ENCODE measurements at places on chromosomes 7 and 10. TPM values are rescaled to one million over a fixed set of nuclear protein-coding genes. Genes with fewer than 3 reads are reported as not detected.

DNA sequence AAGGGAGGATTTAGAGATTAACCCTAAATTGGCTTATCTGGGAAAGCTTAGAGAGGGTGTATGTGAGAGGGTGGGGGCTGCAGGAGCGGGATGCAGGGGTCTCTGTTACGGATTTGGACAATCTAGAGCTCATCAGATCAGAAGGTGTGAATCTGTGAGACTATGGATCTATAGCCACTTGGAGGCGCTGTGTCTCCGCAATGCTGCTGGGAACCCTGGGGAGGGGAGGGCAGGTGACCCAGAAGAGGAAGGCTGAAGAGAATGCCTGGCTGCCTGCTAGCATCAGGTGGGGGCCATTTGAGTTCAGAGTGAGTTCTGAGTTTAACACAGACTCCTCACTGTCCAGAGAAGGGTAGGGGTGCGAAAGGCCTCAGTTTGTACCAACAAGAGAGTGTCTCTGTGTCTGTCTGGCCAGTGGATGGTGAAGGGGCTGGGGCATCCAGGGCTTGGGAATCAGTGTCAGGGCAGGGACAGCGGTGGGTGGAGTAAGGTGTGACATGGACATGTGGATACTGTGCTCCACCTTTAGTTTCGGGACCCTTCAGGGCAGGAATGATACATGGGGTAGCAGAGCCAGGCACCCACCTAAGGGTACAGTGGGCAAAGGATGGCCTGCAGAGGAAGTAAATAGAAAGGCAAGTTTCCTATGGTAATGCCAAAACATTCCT is 187.3 kb upstream of the PRSS58 start:
- no peak overlapping the region for H3K27ac ChIP-seq
- H3K4me1 ChIP-seq, result no peaks in the 10 kb centered on the region
- peak; percentile 29 for DNase-seq
- no peaks in the 10 kb centered on the region for H3K27me3 ChIP-seq
- H3K36me3 ChIP-seq, result no peaks in the 10 kb centered on the region

DNA sequence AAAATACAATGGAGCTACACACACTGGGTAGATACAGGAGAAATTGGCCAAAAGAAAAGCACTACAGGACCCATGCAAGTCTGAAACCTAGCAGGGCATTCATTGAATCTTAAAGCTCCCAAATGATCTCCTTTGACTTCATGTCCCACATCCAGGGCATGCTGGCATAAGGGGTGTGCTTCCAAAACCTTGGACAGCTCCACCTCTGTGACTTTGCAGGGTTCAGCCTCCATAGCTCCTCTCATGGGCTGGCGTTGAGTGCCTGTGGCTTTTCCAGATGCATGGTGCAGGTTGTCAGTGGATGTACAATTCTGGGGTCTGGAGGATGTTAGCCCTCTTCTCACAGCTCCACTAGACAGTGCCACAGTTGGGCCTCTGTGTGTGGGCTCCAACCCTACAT is 626.3 kb upstream of the POT1 start:
- no peak overlapping the region for H3K4me3 ChIP-seq
- no peak for DNase-seq
- H3K36me3 ChIP-seq, result no peaks in the 10 kb centered on the region
- no peaks in the 10 kb centered on the region for H3K4me1 ChIP-seq
- no peaks in the 10 kb centered on the region for H3K27me3 ChIP-seq
- no peak overlapping the region for H3K27ac ChIP-seq

GRCh38 chr7:151736403-151736909 is 140.5 kb downstream of the PRKAG2 start:
- H3K27me3 ChIP-seq, result peaks cover 76% of the 10 kb centered on the region
- H3K4me3 ChIP-seq, result no peak overlapping the region
- no peak for DNase-seq
- no peaks in the 10 kb centered on the region for H3K36me3 ChIP-seq
- no peaks in the 10 kb centered on the region for H3K4me1 ChIP-seq
- H3K27ac ChIP-seq, result no peak overlapping the region

- peaks cover 32% of the 10 kb centered on the region for H3K36me3 ChIP-seq
- H3K27ac ChIP-seq, result peak overlapping the region; percentile 95
- H3K4me1 ChIP-seq, result peaks cover 6% of the 10 kb centered on the region
- no peak for DNase-seq
Observed at GRCh38 chr7:92446869-92447344, 375 bp upstream of the GATAD1 start.

GRCh38 chr7:105279688-105280007 is 109.1 kb downstream of the SRPK2 start:
- no peak overlapping the region for H3K4me3 ChIP-seq
- H3K27ac ChIP-seq, result no peak overlapping the region
- no peaks in the 10 kb centered on the region for H3K36me3 ChIP-seq
- DNase-seq, result no peak

DNA sequence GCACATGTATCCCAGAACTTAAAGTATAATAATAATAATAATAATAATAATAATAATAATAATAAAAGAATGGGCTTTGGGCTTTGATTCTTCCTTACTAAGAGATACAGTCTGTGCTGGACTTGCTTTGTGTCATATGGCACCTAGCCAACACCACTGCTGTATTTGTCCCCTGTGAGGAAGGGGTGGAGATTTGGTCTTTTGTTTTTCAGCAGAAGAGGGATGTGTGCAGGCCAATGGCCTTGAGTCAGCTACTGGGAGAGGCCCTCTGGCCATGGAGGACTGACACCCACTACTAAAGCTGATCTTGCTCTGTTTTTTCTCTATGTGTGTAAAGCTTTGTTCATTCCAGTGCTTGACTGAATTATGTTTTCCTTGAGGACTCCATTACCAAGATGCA is 573.0 kb upstream of the PCDH15 start:
- H3K27me3 ChIP-seq, result no peaks in the 10 kb centered on the region
- H3K36me3 ChIP-seq, result no peaks in the 10 kb centered on the region
- H3K4me1 ChIP-seq, result no peaks in the 10 kb centered on the region
- no peak overlapping the region for H3K4me3 ChIP-seq

Gene RASSF4
- 0.18 TPM for total RNA-seq

Gene STEAP4
- 0.11 TPM for total RNA-seq

GRCh38 chr10:124225029-124225466 is 131.7 kb upstream of the CHST15 start:
- H3K4me3 ChIP-seq, result no peak overlapping the region
- peaks cover 15% of the 10 kb centered on the region for H3K27me3 ChIP-seq
- H3K36me3 ChIP-seq, result no peaks in the 10 kb centered on the region
- no peak for DNase-seq
- no peaks in the 10 kb centered on the region for H3K4me1 ChIP-seq
- H3K27ac ChIP-seq, result no peak overlapping the region

Gene MOGAT3
- total RNA-seq, result not detected

Gene SPDYE2B
- not detected for total RNA-seq

Gene TUBAL3
- 6.3 TPM for total RNA-seq

Gene GDF2
- 0.27 TPM for total RNA-seq

DNA sequence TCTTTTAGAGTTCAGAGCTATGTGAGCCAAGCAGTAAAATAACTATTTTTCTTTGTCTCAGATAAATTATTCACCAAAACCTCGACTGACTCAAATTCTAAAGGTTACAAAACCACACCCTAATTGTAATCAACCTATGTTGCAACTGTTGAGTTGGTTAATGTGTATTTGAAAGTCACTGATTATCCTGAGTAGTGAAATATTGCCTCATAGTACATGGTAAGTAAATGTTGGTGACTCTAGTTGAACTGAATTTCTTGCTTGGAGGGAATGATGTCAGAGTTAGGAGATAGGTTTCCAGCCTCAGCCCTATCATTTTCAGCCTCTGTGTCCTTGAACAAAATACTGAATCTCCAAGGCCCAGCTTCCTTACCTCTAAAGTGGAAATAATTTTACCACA is 3.0 kb upstream of the CYP2C18 start:
- no peak overlapping the region for H3K4me3 ChIP-seq
- no peak overlapping the region for H3K27ac ChIP-seq
- H3K36me3 ChIP-seq, result no peaks in the 10 kb centered on the region
- H3K4me1 ChIP-seq, result no peaks in the 10 kb centered on the region
- no peaks in the 10 kb centered on the region for H3K27me3 ChIP-seq

- no peaks in the 10 kb centered on the region for H3K27me3 ChIP-seq
- H3K4me3 ChIP-seq, result no peak overlapping the region
- peaks cover 36% of the 10 kb centered on the region for H3K36me3 ChIP-seq
- H3K27ac ChIP-seq, result no peak overlapping the region
- H3K4me1 ChIP-seq, result peaks cover 2% of the 10 kb centered on the region
Observed at GRCh38 chr10:124708246-124708779, 35.9 kb downstream of the FAM53B start.

- no peaks in the 10 kb centered on the region for H3K27me3 ChIP-seq
- H3K36me3 ChIP-seq, result no peaks in the 10 kb centered on the region
- H3K4me1 ChIP-seq, result peaks cover 11% of the 10 kb centered on the region
- no peak for DNase-seq
Observed at GRCh38 chr10:46068117-46068516, 22.0 kb upstream of the MSMB start.

GRCh38 chr7:144483189-144483588 is 79.7 kb upstream of the NOBOX start:
- H3K36me3 ChIP-seq, result no peaks in the 10 kb centered on the region
- no peaks in the 10 kb centered on the region for H3K27me3 ChIP-seq

DNA sequence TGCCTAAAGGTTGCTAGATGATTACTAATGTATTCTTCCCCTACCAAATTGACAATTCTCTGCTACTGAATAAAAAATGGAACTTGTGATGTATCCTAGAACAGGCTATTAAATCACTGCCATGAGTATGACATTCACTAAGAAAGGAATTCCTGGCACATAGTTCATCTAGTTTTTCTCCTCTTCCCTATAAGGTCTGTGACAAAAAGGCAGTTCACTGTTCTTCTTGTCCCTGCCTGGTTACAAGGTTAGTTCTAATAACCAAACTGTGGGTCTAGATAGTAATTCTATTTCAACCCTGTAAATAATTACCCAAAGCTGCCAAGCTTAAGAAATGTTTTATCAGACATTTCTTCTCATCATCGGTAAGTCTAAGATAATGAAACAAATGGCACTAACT is 245.6 kb downstream of the BICC1 start:
- no peaks in the 10 kb centered on the region for H3K4me1 ChIP-seq
- H3K4me3 ChIP-seq, result no peak overlapping the region
- no peak for DNase-seq
- no peak overlapping the region for H3K27ac ChIP-seq
- no peaks in the 10 kb centered on the region for H3K27me3 ChIP-seq

Gene RNF32
- 3.9 TPM for total RNA-seq

Gene WIPF3
- 2.6 TPM for total RNA-seq

- no peak overlapping the region for H3K27ac ChIP-seq
- no peak overlapping the region for H3K4me3 ChIP-seq
- H3K36me3 ChIP-seq, result no peaks in the 10 kb centered on the region
- no peaks in the 10 kb centered on the region for H3K4me1 ChIP-seq
- H3K27me3 ChIP-seq, result no peaks in the 10 kb centered on the region
- DNase-seq, result no peak
Observed at GRCh38 chr7:82323806-82324205, 119.8 kb downstream of the CACNA2D1 start.

Gene FAM24B
- 5.9 TPM for total RNA-seq

- no peak overlapping the region for H3K27ac ChIP-seq
- H3K4me1 ChIP-seq, result peaks cover 13% of the 10 kb centered on the region
- no peak overlapping the region for H3K4me3 ChIP-seq
- no peaks in the 10 kb centered on the region for H3K36me3 ChIP-seq
Observed at GRCh38 chr7:22378199-22378980, 21.4 kb upstream of the RAPGEF5 start.

DNA sequence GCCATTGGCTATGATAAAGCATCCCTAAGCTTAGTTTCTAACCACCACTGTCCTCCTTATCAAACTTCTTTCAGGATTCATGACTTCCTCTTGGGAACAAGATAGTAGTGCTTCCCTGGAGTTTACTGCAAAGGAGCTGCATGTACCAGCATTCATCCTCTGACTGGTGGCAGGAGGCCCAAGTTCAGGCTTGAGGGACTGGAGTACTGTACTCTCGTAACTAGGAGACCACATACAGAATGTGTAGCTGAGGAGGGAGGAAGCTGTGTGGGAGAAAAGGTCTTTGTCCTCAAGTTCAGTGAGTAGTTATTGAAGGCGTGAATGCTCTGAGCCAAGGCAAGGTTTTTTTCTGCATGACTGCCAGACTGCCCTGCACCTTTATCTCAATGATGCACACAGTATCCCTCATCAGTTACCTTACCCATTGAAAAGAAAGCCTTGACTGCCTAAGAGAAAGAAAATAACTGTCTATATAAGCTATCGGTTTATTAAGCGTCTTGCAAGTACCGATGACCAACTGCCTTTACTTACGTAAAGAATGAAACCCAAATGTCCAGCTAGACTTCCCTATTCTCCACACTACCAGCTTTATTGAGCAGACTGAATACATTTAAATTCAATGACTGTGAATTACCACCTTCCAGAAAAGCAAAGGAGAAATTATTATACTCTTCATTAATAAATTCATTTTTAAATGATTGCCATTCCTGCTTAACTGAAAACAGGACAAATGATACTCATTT is 12.8 kb downstream of the SCRN1 start:
- H3K27ac ChIP-seq, result no peak overlapping the region
- H3K4me1 ChIP-seq, result no peaks in the 10 kb centered on the region
- no peak for DNase-seq
- H3K4me3 ChIP-seq, result no peak overlapping the region

Gene DYNC1I1
- 0.54 TPM for total RNA-seq

DNA sequence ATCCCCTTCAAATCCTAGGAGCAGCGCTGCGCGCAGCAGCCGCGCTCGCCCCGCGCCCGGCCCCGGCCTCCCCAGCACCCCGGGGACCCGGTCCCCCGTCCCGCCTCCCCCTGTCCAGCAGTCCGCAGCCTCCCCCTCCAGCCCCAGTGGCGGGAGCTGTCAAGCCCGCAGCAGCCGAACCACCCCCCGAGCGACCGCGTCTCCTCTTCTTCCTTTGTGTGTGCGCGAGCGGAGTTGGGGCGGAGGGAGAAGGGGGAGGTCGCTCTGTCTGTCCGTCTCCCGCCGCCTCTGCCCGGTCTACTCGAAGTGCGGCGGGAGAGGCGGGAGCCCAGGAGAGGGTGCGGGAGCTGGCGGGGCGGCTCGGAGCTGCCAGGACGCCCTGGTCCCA is 375 bp upstream of the CHN2 start:
- no peak for DNase-seq
- peaks cover 22% of the 10 kb centered on the region for H3K27me3 ChIP-seq
- H3K4me3 ChIP-seq, result no peak overlapping the region
- H3K27ac ChIP-seq, result no peak overlapping the region

GRCh38 chr10:13183625-13184024 is 22.3 kb downstream of the MCM10 start:
- no peaks in the 10 kb centered on the region for H3K4me1 ChIP-seq
- H3K27me3 ChIP-seq, result no peaks in the 10 kb centered on the region
- H3K4me3 ChIP-seq, result no peak overlapping the region
- peaks cover 97% of the 10 kb centered on the region for H3K36me3 ChIP-seq
- H3K27ac ChIP-seq, result no peak overlapping the region

GRCh38 chr7:29197916-29198315 is 3.3 kb downstream of the CHN2 start:
- H3K27me3 ChIP-seq, result peaks cover 19% of the 10 kb centered on the region
- no peaks in the 10 kb centered on the region for H3K36me3 ChIP-seq
- no peak overlapping the region for H3K4me3 ChIP-seq
- H3K4me1 ChIP-seq, result peaks cover 11% of the 10 kb centered on the region

Measured in K562 (cell line).